ENCODE measurements at places on chromosomes 5 and 9. TPM values are rescaled to one million over a fixed set of nuclear protein-coding genes. Genes with fewer than 3 reads are reported as not detected.

Gene PRDM9
- polyA plus RNA-seq: not detected

Gene RASGRF2
- 1.6 TPM for polyA plus RNA-seq

Gene ECM2
- polyA plus RNA-seq: 21.1 TPM

Gene CCL27
- polyA plus RNA-seq: 0.61 TPM

Gene CD274
- polyA plus RNA-seq: 1.1 TPM

Gene WDR31
- polyA plus RNA-seq: 7.6 TPM

Gene GARIN3
- polyA plus RNA-seq: not detected

Gene GPR150
- not detected for polyA plus RNA-seq

Gene CDH18
- 1.1 TPM for polyA plus RNA-seq

Gene ASPN
- polyA plus RNA-seq: 16.4 TPM

Gene TSSK1B
- polyA plus RNA-seq: not detected

Gene PCDHB11
- polyA plus RNA-seq: 6.0 TPM

Gene KIF20A
- polyA plus RNA-seq: 47.8 TPM

Gene DRD1
- polyA plus RNA-seq: not detected

Gene SPATA31C2
- polyA plus RNA-seq: 0.50 TPM

Gene MARCOL
- polyA plus RNA-seq: not detected

Gene CDC37L1
- 20.7 TPM for polyA plus RNA-seq

Gene PCDHA5
- 0.08 TPM for polyA plus RNA-seq

Gene AHRR
- polyA plus RNA-seq: 1.6 TPM

Gene NUTM2G
- 0.85 TPM for polyA plus RNA-seq

- no peak for DNase-seq
Observed at GRCh38 chr5:143592648-143593047, 189.2 kb upstream of the NR3C1 start.

DNA sequence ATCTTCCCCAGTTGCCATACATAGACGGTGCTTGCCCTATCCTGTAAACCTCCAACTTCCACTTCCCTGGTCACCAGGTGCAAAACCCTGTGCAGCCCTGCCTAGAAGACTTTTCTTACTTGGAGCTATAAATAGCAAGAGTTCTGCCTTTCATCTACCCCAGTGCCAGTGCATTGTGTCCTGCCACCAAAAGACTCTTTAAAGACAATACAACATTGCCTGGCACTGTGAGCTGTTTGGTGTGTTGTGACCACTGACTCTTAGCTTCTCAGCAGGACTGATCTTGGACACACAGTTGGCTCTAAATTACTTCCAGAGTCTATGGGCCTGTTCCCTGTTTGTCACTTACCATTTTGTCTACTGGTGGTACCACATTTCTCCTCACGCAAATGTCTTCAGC lies 608.1 kb downstream of the CDH9 start:
- no peak for DNase-seq

DNA sequence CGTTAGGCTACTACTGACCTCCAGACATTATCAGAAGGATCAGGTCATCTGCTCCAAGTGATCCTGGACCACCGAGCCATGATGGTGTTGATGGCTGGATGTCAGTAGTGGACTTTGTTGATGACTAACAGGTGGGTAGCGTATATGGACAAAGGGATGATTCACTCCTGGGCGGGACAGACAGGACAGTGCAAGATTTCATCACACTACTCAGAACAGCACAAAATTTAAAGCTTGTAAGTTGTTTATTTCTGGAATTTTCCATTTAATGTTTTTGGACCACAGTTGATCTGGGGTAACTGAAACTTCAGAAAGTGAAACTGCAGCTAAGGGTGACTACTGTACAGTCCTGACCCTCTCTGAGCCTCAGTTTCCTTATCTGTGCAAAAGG lies 12.7 kb downstream of the PDGFRB start:
- no peak for DNase-seq

GRCh38 chr5:852018-852417 lies 1.2 kb upstream of the ZDHHC11 start:
- no peak for DNase-seq

DNA sequence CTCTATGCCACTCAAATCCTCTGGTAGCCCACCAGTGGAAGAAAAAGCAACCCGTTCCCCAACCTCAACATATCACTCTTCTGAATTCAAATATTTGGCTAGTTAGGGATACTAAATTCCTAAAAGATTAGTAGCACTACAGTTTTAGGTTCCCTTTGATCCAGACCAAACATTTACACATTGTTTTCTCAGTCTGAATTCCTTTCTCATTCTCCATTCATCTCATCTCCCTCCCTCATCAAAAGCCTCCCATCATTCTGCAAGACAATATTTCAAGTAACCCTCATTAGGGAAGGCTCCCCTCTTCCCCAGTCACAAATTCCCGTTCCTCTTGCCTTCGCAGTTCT lies 26.3 kb downstream of the ADAM19 start:
- no peak for DNase-seq

GRCh38 chr5:139783436-139783965 lies 12.1 kb upstream of the PSD2 start:
- DNase-seq: no peak

DNA sequence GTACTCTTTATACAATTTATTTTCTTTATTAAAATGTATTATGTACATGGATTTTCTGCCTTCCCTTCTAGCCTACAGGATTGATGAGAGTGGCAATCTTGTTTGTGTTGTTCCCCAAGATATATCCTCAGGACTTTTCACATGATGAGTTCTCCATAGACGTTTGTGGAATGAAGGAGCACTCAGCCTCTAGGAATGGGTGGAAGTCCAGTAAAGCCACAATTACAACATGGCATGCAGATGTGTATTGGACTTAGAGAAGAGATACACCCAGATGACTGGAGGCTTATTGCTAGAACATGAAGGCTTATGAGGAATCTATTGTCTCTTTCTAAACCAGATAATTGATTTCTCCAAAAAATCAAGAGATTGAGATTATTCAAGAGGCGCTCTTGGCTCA lies 8.2 kb upstream of the DOCK2 start:
- no peak for DNase-seq

DNA sequence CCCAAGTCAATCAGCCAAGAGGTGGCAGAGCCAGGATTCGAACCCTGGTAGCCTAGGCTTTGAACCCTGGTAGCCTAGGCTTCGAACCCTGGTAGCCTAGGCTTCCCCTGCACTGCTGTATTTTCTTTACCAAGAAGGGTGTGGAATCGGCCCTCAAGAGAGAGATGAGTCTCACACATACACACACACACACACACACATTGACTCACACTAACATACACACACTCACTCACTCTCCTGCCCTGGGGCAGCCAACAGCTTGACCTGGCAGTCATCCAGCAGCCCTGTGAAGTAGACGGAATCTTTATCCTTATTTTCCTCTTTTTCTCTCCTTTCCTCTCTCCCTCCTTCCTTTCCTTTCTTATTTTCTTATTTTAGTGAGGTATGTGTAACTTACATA lies 55.4 kb upstream of the RPL26L1 start:
- no peak for DNase-seq

DNA sequence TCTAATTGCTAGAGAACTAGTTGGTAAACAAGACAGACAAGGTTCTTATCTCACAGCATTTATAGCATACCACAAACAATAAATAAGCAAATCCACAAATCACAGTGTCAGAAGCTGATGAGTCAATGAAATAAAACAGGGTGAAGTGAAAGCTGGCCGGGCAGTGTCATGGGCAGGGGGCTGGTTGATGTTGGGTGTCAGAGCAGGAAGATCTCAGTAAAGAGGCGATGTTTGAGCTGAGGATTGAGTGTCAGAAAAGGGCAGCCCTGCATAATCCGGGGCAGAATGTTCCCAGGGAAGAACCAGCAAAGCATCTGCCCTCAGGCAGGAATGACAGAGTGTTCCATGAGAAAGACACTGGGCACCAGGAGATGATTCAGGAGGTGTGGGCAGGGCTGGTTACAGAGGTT lies 183.4 kb downstream of the GOLPH3 start:
- no peak for DNase-seq

DNA sequence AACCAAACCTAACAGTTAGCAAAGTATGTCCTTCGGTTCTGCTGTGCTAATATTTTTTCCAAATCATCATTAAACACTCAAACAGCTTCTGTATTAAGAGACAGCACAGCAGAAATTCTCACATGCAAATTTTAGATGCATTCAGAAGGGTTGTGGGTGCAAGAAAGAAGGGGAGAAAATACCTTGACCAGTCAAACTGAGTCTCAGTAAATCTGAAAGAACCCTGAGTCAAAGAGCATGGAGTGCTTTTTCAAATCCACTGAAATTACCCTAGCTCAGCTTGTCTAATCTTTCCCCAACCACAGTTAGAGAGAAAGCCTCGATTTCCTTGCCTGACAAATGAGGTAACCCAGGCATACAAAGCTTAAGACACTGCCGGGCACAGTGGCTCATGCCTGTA lies 55.1 kb downstream of the RETREG1 start:
- no peak for DNase-seq

- no peak for DNase-seq
Observed at GRCh38 chr5:61234019-61234418, 71.8 kb upstream of the SMIM15 start.

- DNase-seq: no peak
Observed at GRCh38 chr5:154372661-154373060, 73.1 kb upstream of the SAP30L start.

DNA sequence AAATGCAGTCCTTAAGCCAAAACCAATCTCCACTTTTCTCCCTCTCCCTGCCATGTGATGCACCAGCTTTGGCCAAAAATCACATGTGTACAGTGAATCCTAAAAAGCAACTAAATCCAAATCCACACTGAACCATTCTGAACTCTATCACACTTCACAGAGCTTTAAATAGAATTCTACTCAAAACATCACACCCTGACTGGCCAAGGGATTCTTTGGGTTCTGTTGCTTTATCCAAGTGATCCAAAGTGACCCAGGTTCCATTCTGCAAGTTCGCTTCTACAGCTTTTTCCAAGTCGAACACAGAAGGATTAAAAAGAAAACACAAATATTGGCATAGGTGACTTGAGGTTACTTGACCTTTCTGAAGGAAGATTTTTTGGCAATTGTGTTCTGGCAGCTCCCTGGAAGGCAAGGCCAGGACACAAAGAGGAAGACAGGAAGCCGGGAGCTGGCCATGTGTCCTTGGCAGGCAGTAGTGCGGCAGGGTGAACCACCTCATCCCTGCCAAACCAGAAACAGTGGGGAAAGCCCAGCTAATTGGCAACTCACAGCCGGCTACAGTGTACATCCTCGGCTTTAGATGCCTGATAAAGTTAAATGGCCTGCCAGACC lies 115.0 kb downstream of the NFIB start:
- DNase-seq: no peak

- no peak for DNase-seq
Observed at GRCh38 chr9:959914-960313, 16.5 kb upstream of the DMRT3 start.

- DNase-seq: no peak
Observed at GRCh38 chr9:132702254-132702653, 32.0 kb downstream of the GTF3C4 start.

DNA sequence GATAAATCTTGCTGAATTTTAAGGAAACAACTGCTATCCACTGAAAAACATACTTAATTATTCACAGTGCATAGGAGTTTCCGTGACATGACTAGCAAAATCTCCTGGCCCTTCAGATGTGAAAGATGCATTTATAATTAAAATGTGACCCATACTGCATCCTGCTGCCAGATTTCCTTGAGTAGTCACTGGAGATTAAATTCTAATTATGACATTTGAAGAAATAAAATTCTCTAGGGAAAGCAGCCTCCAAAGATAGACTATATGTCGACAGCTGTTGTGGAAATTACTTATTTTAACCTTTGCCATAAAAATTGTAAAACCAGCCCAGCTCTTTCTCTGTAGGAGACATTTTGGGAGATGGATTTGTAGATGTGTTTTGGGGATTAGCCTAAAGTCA lies 193.6 kb upstream of the SMC2 start:
- no peak for DNase-seq

- no peak for DNase-seq
Observed at GRCh38 chr5:142432961-142433360, 108.1 kb upstream of the SPRY4 start.

GRCh38 chr9:5549658-5550650 lies 39.6 kb downstream of the PDCD1LG2 start:
- no peak for DNase-seq

DNA sequence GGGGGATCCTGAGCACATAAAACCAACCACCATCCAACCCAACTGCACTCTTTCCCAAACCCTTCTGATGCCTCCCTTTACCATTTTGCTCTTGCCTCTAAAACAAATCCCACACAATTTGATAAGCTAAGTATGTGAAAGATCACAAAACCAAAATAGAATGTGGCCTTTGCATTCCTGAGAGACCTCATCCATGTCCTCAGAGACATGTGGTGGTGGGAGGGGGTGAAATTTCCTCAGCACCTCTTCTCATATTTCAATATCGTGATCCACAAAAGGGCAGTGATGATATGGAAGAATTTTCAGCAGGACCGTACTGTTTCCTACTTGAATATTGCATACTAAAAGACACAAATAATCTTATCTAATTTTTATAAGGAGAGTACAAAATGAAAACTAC lies 423.3 kb downstream of the TLE1 start:
- no peak for DNase-seq

GRCh38 chr9:12658531-12659209 lies 34.5 kb upstream of the TYRP1 start:
- DNase-seq: no peak

- DNase-seq: no peak
Observed at GRCh38 chr5:178231539-178232123, 971 bp downstream of the PHYKPL start.

GRCh38 chr5:165242646-165243045 lies 1737.2 kb downstream of the MAT2B start:
- DNase-seq: no peak

GRCh38 chr5:149605354-149605997 lies 24.2 kb downstream of the ARHGEF37 start:
- DNase-seq: no peak

- no peak for DNase-seq
Observed at GRCh38 chr9:5479994-5480694, 29.8 kb downstream of the CD274 start.

DNA sequence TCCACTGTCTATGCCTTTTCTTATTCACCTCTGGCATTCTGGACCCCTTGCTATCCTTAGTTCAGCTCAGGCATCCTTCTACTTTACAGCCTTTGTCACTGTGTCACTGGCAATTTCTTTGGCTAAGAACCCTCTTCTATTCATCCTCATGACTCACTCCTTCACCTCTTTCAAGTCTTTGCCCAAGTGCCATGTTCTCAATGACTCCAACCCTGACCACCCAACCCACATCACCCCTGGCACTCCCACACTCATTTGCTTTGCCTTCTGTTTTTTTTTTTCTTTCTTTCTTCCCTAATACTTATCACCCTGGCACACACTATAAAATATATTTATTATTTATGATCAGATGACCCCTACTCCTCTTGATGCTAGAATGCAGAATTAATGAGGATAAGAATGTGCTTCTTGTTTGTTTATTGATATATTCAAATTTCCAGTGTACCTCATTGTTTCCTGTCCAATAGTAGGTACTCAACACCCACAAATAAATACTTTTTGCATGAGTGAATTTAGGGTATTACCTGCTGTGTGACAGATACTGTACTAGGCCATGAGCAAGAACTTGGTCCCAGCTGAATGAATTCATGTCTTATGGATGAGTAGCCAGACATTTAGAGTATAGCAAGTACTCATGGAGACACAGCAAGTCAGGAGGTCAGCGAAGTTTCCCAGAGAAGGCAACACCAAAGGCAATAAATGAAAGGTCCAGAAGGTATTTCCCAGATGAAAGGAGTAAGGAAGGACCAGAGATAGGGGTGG lies 236.1 kb downstream of the PAPPA start:
- DNase-seq: no peak

Measured in right renal cortex interstitium (tissue), 3 donors.